Small intestine (tissue), 16 donors: ENCODE measurements at places on chromosomes 16 and 17. TPM values are rescaled to one million over a fixed set of nuclear protein-coding genes. Genes with fewer than 3 reads are reported as not detected.

DNA sequence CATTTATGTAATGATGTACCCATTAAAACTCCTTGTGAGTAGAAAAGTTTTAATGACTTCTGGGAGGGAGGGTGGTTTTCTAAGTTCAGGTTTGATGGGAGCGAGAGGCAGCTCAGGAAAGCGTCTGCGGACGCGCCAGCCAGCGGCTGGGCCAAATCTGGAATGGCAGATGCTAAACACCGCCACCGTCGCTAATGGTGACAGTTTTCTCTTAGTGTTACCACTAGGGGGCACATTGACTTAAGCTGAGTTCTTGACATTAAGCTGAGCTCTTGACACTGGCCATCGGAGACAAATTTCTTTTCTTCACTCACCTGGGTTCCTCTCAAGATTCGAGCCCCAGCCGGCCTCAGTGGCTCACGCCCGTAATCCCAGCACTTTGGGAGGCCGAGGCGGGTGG is 6.7 kb downstream of the TRPV1 start:
- peak; percentile 41 for DNase-seq
- H3K27ac ChIP-seq: no peak overlapping the region
- no peaks in the 10 kb centered on the region for H3K4me1 ChIP-seq
- H3K4me3 ChIP-seq: no peak overlapping the region
- H3K27me3 ChIP-seq: no peaks in the 10 kb centered on the region

The TMEM238L gene
- polyA plus RNA-seq: 26.8 TPM

The KAT8 gene
- 44.3 TPM for polyA plus RNA-seq

- H3K27ac ChIP-seq: no peak overlapping the region
- H3K36me3 ChIP-seq: peaks cover 14% of the 10 kb centered on the region
- no peak overlapping the region for H3K4me3 ChIP-seq
- no peaks in the 10 kb centered on the region for H3K4me1 ChIP-seq
- no peaks in the 10 kb centered on the region for H3K27me3 ChIP-seq
- no peak for DNase-seq
Observed at GRCh38 chr17:62678214-62678919, 50.9 kb downstream of the MRC2 start.

DNA sequence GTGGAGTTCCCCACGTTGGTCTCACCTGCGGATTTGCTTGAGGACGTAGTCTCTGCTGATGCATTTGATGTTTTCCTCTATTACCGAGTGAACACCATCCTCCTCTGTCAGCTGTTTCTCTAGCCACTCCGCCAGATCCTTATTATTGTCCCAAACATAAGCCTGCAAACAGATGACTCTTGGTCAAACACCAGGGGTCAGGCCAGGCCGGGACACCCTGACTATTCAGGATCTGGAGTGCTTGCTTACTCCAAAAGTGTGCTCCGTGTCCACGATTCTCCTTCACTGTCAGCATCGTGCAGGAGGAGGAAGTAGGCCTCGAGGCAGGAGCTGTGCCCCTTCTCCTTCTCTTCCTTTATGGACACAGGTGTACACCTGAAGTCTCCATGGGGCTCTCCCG is 140.2 kb downstream of the AATF start:
- H3K27me3 ChIP-seq: no peaks in the 10 kb centered on the region
- no peak for DNase-seq
- H3K36me3 ChIP-seq: peaks cover 4% of the 10 kb centered on the region
- peak overlapping the region; percentile 23 for H3K27ac ChIP-seq
- peaks cover 83% of the 10 kb centered on the region for H3K4me1 ChIP-seq

The MRPL58 gene
- 22.4 TPM for polyA plus RNA-seq

The SLC35B1 gene
- polyA plus RNA-seq: 83.0 TPM
